Aorta (tissue), 5 donors: ENCODE measurements at places on chromosomes 12 and 14.

DNA sequence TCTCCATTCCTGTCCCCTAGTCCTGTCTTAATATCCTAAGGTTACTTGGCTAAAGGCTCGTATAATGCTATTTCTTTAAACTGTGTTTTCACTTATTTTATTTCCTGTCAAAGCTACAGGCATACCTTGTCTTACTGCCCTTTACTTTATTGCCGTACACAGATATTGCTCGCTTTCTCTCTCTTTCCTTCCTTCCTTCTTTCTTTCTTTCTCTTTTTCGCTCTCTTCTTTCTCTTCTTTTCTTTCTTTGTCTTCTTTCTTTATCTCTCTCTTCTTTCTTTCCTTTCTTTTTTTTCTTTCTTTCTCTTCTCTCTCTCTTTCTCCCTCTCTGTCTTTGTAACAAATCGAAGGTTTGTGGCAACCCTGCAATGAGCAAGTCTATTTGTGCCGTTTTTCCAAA is 123.9 kb upstream of the ARHGAP5 start:
- no peak for DNase-seq

- DNase-seq: no peak
These were observed 1.3 kb upstream of the NR1H4 start for GRCh38 chr12:100472325-100472724.

DNA sequence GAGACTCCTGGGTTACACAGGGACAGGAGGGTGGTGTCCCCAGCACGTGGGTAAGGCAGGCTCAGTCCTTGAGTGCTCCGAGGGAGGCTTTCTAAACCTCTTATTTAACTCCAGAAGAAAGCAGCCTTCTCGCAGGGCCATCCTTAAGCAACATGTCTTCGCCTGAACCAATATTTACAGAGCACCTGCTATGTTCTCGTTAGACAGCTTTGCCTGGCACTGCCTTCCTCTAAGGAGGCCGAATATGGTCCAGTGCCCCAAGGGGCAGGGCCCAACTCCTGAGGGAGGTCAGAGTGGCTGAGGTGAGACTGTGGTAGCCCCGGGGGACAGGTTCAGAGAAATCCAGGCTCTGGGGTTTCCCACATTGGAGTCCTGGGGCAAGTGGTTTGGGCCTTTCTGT is 2.1 kb upstream of the SCARB1 start:
- no peak for DNase-seq

- no peak for DNase-seq
These were observed 95.7 kb upstream of the SOX5 start for GRCh38 chr12:24044941-24045703.

DNA sequence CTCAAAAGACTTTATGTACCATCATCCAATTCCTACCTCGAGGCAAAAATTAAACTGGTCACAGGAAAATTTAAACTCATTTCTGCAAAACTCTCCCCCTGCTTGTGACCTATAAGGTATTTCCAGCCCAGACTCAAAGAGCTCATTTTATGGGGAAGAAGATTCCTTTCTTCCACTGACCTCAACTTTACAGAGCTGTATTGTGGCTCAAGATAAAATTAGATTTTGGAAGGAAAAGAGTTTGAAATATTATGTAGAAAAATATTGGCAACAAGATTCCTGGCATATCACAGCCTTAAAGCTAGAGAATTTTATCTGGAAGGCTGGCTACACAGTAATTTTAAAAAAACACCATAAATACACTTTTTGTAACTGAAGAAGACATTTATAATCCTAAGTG is 91.7 kb downstream of the STXBP6 start:
- no peak for DNase-seq

DNA sequence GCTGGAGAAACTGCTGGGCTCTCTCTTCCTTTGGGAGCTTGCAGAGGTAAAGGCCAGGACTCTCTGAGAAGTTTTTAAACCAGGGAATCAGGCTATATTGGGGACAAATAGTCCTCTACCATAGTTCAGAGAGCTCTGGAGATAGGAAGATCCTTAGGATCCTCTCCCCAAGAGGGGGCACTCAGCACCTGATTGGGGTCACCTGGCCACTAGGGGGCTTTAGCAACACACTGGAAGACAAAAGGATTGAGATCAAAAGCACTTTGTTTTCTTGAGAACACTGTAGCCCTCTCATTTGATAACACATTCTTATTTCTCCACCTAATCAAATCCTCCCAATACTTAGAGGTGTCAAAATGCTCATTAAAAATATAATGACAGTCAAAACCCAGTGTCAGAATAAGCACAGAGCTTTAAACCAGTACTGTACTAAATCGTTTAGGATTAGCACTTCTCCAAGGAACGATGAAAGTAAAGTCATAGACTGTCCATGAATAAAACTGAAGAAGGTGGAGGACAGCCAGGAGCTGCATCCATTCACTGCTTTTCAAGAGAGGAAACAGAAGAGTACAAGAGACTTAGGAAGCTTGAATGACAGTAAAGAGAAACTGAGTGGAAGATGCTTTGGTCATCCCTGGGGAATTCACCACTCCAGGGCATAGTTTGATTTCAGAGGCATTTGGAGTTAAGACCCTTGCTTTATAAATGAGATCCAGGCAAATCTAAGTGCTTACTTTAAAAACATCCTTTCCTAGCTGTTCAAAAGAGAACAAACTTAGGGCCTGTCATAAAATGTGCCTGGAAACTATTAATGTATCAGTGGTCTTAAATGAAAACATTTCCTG is 26.5 kb downstream of the BMP4 start:
- no peak for DNase-seq

- DNase-seq: no peak
These were observed 36.5 kb upstream of the OVCH1 start for GRCh38 chr12:29533815-29534489.

DNA sequence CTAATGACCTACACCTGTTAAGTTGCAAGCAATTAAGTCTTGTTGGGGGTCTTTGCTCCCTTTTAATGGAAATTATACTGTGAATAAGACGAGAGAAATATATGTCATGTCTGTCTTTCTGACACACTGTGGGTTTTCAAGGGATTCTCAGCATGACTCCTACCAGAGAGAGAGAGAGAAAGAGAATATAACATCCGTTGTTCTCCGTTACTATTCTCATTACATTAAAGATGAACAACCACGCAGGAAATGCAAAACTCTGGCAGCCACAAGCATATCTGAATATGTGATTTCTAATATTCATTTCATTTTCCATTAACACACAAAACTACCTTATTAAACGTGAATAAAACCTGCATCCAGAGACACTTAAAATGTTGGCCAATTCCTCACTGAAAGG is 67.3 kb upstream of the EGLN3 start:
- DNase-seq: no peak
